ENCODE measurements at places on chromosomes 12 and 14.
A peak's percentile ranks its signal among the peaks of the same experiment; 100 is the strongest.

DNA sequence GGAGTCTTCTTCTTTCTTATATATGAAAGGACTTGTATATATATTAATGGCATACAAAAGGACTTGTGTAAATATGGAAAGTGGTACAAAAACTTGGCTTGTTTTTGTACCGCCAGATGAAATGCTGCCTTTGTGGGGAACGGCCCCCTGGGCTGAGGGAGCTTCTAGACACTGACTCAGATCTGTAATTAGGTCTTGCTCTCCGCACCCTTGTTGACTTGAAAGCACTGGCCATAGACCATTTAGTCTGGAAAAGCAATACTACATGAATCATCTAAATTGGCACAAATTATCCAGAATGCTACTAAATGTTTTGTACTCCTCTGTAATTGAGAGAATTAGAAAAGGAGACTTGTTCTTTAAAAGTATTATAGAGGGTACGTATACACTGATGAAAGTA is 399.9 kb upstream of the RGS6 start:
- no peak overlapping the region for H3K4me3 ChIP-seq
- no peak for DNase-seq
- no peaks in the 10 kb centered on the region for H3K27me3 ChIP-seq
- H3K36me3 ChIP-seq, result no peaks in the 10 kb centered on the region

DNA sequence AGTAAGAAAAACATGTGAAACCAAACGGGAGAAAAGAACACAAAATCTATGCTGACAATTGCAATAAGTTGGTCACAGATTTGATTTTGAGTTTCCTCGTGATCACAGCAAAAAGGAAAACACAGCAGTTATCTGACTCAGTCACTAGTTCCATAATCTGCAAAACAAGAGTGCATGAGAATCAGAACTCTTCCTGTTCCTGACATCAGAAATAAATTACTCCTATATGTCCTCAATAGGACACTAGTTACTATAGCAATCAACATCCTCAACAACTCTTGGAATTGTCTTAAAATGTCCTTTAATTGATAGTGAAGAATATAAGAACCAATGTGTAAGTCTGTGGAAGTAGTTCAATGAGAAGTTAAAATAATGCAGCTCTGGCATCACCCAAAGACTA is 268.0 kb upstream of the NOS1 start:
- DNase-seq, result no peak
- no peaks in the 10 kb centered on the region for H3K36me3 ChIP-seq
- H3K4me1 ChIP-seq, result no peaks in the 10 kb centered on the region
- H3K27me3 ChIP-seq, result no peaks in the 10 kb centered on the region
- H3K27ac ChIP-seq, result no peak overlapping the region

DNA sequence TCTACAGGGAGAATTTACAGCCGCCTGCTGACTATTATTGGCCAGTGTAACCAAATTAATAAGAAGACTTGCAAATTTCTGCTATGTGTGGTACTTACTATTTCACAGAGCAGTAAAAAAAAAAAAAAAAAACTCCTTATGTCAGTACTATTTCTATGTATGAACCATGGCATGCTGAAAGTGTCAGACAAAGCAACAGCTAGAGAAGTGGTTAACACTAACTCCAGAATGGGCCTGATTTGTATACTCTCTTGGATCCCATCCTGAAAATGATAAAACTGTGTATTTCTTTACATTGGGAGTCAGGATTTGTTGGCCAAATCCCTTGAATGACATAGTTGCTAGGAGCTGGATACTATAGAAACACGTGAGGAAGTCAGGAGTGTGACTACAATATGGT is 416.8 kb downstream of the EGLN3 start:
- H3K4me3 ChIP-seq, result no peak overlapping the region
- no peaks in the 10 kb centered on the region for H3K4me1 ChIP-seq

GRCh38 chr12:104510145-104510872 is 53.6 kb downstream of the CHST11 start:
- no peak for DNase-seq
- no peak overlapping the region for H3K4me3 ChIP-seq
- H3K36me3 ChIP-seq, result no peaks in the 10 kb centered on the region
- H3K27me3 ChIP-seq, result no peaks in the 10 kb centered on the region
- no peaks in the 10 kb centered on the region for H3K4me1 ChIP-seq

GRCh38 chr12:14362352-14362751 is 3.1 kb upstream of the ATF7IP start:
- no peak overlapping the region for H3K27ac ChIP-seq
- DNase-seq, result no peak
- no peaks in the 10 kb centered on the region for H3K36me3 ChIP-seq

GRCh38 chr12:101086490-101087135 is 123.4 kb downstream of the SLC5A8 start:
- DNase-seq, result no peak
- no peaks in the 10 kb centered on the region for H3K27me3 ChIP-seq
- no peak overlapping the region for H3K27ac ChIP-seq
- peak overlapping the region; percentile 50 for H3K4me3 ChIP-seq
- no peaks in the 10 kb centered on the region for H3K36me3 ChIP-seq
- H3K4me1 ChIP-seq, result no peaks in the 10 kb centered on the region

GRCh38 chr12:19177754-19178153 is 48.2 kb downstream of the PLEKHA5 start:
- no peak overlapping the region for H3K4me3 ChIP-seq
- DNase-seq, result no peak
- no peaks in the 10 kb centered on the region for H3K36me3 ChIP-seq
- H3K27ac ChIP-seq, result no peak overlapping the region
- H3K27me3 ChIP-seq, result no peaks in the 10 kb centered on the region

DNA sequence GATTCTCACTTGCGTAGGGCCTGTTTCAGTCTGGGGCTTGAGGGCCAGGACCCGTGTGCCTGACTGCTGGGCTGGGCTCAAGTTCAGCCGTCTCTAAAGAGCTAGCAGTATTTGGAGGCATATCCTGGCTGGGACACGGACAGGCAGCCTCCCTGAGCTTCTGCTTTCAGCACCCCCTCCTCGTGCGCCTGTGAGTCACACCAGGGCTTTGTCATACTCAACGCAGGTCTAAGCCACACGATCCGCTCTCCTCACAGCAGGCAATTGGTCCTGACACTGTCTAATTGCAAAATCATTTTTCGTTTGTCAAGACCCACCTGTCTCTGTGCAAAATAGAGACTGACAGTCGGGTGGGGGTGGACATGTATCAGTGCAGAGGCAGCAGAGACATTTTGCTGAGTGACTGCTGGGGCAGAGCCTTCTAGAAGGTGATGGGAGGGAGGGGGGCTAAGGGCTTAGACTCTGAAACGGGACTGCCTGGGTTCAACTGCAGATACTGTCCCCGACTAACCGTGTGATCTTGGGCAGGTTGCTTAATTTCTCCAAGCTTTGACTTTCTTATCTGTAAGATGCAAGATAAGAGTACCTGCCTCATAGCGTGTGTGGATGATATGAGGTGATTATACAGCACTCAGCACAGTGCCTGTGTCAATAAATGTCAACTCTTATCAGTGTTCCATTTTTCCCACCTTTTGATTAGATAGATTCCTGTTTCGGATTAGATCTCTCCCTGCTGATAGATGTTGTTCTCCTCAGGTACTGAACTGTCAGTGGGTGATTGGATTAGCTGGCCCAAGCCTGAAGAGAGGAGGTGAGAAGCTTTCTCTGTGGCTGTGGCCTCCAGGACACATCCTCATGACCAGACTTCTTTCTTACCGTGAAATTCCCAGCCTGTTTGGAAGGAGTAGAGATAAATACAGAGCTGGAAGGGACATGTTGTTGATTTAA is 53.1 kb downstream of the KCNA1 start:
- H3K4me3 ChIP-seq, result no peak overlapping the region
- DNase-seq, result no peak
- H3K4me1 ChIP-seq, result no peaks in the 10 kb centered on the region
- H3K36me3 ChIP-seq, result no peaks in the 10 kb centered on the region

- H3K27me3 ChIP-seq, result no peaks in the 10 kb centered on the region
- H3K4me1 ChIP-seq, result no peaks in the 10 kb centered on the region
- H3K36me3 ChIP-seq, result no peaks in the 10 kb centered on the region
These were observed 1149.0 kb upstream of the USP15 start for GRCh38 chr12:61111218-61111617.

GRCh38 chr14:96051642-96052540 is 12.7 kb downstream of the C14orf132 start:
- H3K27me3 ChIP-seq, result no peaks in the 10 kb centered on the region
- no peak overlapping the region for H3K27ac ChIP-seq
- no peaks in the 10 kb centered on the region for H3K36me3 ChIP-seq
- H3K4me3 ChIP-seq, result no peak overlapping the region
- no peak for DNase-seq

DNA sequence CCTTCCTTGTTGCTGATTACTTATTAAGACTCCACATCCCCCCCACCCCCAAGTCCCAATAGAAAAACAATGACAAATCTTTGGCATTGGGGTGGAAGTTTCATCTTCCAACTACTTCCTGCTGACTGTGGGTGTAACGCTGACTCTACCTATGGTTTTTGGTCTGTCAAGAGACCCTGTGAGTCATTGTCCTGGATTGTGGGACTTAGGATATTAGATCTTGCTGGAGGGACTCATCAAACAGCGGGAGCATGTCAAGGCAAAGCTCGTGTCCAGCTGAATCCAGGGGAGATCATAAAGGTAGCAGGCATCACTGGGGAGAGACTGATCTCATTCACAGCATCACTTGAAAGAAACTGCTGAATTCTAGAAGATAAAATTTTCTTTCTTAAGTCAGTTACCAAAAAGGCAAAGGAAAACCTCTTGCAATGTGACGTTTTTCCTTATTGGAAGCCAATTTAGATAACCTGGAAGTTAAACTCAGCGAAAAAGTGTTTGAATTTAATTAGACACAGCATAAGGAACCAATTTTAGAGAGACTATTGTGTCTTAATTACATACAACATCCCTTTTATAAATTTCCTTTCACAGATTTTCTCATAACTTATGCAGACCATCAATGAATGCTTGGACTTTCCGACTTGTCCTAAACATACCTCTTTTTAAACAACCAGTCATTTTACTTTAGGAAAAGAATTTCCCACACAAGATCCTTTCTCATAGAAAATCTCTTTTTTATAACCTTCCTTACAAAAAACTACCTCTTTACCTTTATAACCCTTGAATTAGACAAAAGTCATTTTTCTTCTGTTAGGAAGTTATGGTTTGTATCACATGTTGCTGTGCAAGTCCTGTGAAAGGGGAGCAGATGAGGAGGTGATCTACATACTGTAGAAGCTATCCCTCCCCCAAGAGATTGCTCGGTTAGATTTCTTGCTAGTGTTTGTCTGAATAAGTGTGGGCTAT is 94.6 kb upstream of the SCAF11 start:
- no peak for DNase-seq
- no peak overlapping the region for H3K4me3 ChIP-seq
- H3K4me1 ChIP-seq, result no peaks in the 10 kb centered on the region
- no peak overlapping the region for H3K27ac ChIP-seq
- H3K36me3 ChIP-seq, result no peaks in the 10 kb centered on the region
- H3K27me3 ChIP-seq, result no peaks in the 10 kb centered on the region

DNA sequence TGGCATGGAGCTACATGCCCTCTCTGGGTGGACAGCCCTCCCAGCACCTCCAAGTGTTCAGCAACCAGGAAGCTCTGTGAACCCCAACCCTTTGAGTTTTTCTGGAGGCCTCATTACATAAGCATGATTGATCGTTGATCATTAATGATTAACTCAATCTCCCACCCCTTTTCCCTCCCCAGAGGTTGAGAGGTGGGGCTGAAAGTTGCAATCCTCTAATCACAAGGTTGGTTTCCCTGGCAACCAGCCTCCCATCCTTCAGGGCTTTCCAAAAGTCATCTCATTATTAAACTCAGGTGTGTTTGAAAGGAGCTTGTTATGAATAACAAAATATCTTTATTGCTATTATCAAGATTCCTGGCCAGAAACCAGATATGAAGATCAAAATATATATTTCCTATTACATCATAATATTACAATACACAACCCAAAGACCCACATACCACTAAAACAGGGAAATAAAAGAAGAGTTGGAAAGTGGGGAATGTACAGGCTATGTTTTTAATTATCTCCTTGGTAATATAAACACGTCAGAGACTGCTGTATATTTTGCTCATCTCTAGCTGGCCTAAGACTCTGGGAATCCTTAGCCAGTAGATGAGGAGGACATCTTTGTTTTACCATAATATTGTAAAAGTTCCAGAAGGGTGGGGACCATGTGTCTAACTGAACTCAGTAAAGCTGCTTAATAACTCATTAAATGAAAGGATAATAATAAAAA is 73.6 kb downstream of the SSPN start:
- H3K36me3 ChIP-seq, result no peaks in the 10 kb centered on the region
- no peaks in the 10 kb centered on the region for H3K27me3 ChIP-seq
- peak overlapping the region; percentile 37 for H3K27ac ChIP-seq
- DNase-seq, result no peak
- no peak overlapping the region for H3K4me3 ChIP-seq

DNA sequence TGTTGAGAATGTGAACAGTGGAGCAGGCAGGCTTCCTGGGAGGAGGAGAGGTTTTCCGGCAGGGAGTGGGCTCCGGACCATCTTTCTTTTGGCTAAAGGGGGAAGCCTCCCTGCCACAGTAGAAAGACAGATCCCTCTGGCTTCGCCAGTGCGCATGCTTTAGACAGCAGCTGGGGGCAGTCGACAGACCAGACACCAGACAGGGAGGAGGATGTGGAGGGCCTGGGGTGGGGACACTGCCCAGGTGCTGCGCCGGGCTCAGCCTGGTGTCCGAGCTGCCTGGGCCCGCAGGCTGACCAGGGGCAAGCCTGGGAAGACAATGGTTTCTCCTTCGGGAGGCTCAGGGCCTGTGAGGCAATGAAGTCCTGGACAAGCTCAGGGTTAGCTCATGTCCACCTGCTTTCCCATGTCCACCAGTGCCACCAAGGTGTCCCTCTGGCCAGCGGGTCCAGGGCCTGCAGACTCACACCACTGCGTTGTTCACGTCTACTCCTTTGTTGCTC is 67.3 kb downstream of the PRIMA1 start:
- H3K27ac ChIP-seq, result no peak overlapping the region
- no peak overlapping the region for H3K4me3 ChIP-seq
- DNase-seq, result no peak
- H3K27me3 ChIP-seq, result no peaks in the 10 kb centered on the region
- H3K4me1 ChIP-seq, result no peaks in the 10 kb centered on the region

GRCh38 chr12:19130224-19131024 is 891 bp downstream of the PLEKHA5 start:
- DNase-seq, result peak; percentile 54
- no peaks in the 10 kb centered on the region for H3K27me3 ChIP-seq
- H3K27ac ChIP-seq, result peak overlapping the region; percentile 92
- no peaks in the 10 kb centered on the region for H3K4me1 ChIP-seq
- peak overlapping the region; percentile 82 for H3K4me3 ChIP-seq
- H3K36me3 ChIP-seq, result no peaks in the 10 kb centered on the region

DNA sequence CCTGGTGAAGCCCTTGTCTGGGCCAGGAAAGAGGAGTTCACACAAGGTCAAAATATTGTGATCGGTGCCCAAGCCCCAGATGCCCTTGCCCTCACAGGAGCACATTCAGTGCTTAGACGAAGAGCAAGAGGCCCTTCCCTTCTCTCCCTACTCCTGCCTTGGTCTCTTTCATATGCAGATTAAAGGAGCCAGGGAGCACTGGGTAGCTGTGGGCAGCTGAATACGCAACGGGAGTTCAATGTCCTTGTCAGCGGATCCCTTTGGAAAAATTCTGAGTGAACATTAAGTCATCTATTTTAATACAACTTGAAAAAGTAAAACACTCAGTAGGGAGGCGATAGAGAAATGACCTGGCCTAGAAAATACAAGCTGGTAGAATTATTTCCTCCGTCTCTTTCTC is 1489.4 kb downstream of the AACS start:
- H3K4me1 ChIP-seq, result no peaks in the 10 kb centered on the region
- no peak overlapping the region for H3K4me3 ChIP-seq
- no peaks in the 10 kb centered on the region for H3K36me3 ChIP-seq
- no peak overlapping the region for H3K27ac ChIP-seq

- no peaks in the 10 kb centered on the region for H3K36me3 ChIP-seq
- H3K4me1 ChIP-seq, result no peaks in the 10 kb centered on the region
- no peaks in the 10 kb centered on the region for H3K27me3 ChIP-seq
- H3K4me3 ChIP-seq, result no peak overlapping the region
These were observed 63.2 kb downstream of the ZNF664 start for GRCh38 chr12:124036171-124036598.

Data from breast epithelium (tissue), 4 donors.